ENCODE measurements at places on chromosomes 4 and X.

GRCh38 chrX:16629909-16630308 lies 20.0 kb upstream of the S100G start:
- no peak for DNase-seq

GRCh38 chr4:57639561-57640382 lies 529.6 kb upstream of the IGFBP7 start:
- no peak for DNase-seq

GRCh38 chr4:71709961-71710360 lies 73.9 kb downstream of the GC start:
- no peak for DNase-seq

- DNase-seq = no peak
Measured at GRCh38 chrX:154378059-154378798, 866 bp upstream of the EMD start.

DNA sequence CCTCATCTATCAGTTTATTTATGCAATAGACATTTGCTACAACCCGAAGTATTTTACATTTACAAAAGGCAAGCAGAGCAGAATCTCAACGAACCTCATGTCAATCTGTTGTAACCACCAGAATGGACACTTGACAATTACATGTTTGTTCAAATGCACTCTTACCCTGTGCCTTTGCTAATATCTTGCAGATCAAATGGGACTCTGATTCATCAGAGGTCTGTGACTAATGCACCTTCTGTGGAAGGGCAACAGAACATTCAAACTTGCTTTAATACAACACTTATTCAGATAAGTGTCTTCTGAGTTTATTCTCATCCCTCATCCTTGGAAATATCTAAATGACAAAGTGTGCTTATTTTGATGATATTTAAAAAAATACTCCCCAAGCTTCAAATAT lies 644.7 kb upstream of the PCDH10 start:
- no peak for DNase-seq

Data from activated CD8-positive, alpha-beta memory T cell treated with anti-CD3 and anti-CD28 coated beads for 48 hours (primary cell).